ENCODE measurements at places on chromosomes 7 and 10.

GRCh38 chr10:51532044-51532443 is 167.4 kb downstream of the CSTF2T start:
- DNase-seq = no peak

- DNase-seq = no peak
These were observed 9.0 kb downstream of the PRKAG2 start for GRCh38 chr7:151867912-151868311.

DNA sequence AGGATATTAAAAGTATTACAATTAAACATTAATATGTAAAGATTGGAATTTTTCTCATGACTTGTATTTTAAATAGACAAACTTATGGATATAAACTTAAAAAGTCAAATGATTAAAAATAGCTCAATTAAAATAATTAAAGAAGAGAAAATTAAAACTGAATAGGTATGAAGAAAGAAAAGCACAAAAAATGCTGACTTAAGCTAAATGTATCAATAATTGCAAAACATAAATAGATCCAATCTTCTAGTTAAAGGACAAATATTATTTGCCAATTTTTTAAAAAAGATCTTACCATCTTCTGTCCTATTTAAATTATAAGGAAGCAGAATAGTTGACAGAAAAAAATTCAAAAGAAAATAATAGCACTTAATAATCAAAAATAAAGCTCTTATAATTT is 646.3 kb upstream of the ANKRD30A start:
- no peak for DNase-seq

- DNase-seq = peak; percentile 91
These were observed at the start of gene CHN2 for GRCh38 chr7:29194594-29195427. Gene CHN2, plus strand, starts transcription at chr7:29194775.

- peak; percentile 92 for DNase-seq
These were observed 5.9 kb downstream of the TTYH3 start for GRCh38 chr7:2637505-2638223.

- peak; percentile 23 for DNase-seq
These were observed 81.9 kb downstream of the BMPER start for GRCh38 chr7:33986951-33987947.

DNA sequence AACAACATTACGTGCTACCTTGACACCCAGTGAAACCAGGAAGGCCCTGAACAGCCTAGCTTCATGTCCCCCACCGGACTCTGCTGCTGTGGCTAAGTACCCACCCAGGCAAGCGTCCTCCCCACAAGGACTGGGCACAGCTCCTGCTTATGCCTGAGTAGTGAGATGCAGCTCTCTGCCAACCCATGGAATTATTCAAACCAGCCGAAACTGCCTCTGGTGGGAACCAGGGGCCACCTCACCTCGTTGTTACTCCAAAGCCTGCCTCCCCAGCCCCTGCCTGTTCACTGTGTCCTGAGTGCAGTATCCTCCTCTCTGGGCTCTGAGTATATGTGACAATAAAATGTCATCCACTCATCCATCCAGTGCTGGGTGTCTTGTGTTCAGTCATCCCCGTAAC is 52.4 kb downstream of the CAMK2B start:
- no peak for DNase-seq

GRCh38 chr10:3452683-3453361 is 280.2 kb upstream of the PITRM1 start:
- no peak for DNase-seq

DNA sequence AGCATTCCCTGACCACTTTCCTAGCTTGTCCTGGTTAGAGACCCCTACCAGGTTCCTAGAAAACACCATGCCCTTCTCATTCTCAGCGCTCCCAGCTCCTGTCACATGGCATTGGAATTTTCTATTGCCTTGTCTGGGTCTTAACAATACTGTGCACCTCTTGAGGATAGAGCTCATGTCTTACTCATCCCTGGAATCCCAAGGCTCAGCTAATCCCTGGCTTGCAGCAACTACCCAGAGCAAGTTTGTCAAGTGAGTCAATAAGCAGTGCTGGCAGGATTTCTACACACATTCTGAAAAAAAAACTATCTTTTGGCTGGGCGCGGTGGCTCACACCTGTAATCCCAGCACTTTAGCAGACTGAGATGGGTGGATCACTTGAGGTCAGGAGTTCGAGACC is 11.7 kb upstream of the PRDX3 start:
- DNase-seq = no peak

DNA sequence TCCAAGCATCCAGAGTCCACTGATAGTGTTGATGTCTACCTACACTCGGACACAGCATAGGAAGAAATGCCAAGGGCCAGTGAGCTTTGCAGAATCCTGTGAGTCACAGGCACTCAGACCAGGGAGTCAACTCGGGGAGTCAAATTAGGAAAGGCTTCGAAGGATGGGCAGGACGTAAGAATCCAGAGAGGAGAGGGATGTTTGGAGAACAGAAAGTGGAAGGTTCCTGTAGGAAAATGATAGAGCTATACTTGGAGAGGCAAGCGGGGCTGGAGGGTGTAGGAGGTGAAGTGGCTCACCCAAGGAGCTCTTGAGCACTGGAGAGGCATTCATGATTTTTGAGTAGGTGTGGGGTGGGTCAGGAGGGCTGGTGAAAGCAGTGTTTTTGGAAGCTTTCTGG is 3.0 kb downstream of the ZYX start:
- no peak for DNase-seq

GRCh38 chr7:136163340-136163801 is 186.2 kb upstream of the MTPN start:
- DNase-seq = no peak

DNA sequence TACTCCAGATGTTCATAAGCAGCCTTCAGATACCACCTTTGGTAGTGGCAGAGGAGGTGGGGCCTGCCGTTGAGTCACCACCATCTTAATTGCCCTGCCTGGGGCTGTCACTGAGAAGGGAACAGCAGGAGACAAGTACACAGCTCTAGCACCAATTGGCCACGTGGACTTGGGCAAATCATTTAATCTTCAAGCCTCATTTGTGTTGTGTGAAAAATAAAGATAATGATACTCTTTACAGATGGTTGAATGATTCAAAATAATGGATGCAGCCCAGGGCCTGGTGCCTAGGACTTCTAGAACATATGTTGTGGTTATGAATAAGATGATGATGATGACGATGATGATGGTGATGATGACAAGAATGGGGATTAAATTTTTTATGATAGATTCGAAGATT is 111.9 kb upstream of the ADAM12 start:
- no peak for DNase-seq

DNA sequence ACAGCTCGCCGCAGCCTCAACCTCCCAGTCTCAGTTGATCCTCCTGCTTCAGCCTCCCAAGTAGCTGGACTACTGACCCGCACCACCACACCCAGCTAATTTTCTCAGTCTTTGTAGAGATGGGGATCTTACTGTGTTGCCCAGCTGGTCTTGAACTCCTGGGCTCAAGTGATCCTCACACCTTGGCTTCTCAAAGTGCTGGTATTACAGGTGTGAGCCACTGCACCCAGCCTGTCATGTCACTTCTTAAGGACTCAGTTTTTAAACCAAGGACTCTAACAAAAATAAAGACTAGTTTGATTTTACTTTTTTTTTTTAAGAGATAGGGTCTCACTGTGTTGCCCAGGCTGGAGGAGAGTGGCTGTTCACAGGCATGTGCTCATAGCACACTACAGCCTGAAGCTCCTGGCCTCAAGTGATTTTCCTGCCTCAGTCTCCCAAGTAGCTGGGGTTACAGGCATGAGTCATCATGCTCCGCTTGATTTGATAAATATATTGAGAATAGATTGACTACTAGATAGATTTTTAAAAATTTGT is 16.5 kb upstream of the PPP3CB start:
- DNase-seq = no peak

DNA sequence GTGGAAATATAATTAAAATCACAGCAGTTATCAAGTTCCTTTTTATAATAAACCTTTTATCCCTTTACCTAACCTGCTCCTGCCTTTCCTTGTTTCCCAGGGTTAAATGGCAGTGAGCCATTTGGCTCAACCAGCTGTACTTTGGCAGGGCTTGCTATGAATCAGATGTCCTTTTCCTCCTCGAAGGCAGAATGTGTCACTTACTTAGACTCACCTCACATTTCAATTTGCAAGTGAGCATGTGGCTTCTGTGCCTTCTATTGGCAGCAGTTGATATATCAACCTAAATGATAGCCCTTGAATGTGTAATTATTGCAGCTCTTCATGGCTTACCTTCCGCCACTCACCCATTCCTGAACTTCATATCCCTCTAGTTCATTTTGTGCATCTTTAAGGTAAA is 301.7 kb downstream of the CSTF2T start:
- DNase-seq = peak; percentile 57

- no peak for DNase-seq
These were observed 99.7 kb downstream of the PLCE1 start for GRCh38 chr10:94093286-94093905.

DNA sequence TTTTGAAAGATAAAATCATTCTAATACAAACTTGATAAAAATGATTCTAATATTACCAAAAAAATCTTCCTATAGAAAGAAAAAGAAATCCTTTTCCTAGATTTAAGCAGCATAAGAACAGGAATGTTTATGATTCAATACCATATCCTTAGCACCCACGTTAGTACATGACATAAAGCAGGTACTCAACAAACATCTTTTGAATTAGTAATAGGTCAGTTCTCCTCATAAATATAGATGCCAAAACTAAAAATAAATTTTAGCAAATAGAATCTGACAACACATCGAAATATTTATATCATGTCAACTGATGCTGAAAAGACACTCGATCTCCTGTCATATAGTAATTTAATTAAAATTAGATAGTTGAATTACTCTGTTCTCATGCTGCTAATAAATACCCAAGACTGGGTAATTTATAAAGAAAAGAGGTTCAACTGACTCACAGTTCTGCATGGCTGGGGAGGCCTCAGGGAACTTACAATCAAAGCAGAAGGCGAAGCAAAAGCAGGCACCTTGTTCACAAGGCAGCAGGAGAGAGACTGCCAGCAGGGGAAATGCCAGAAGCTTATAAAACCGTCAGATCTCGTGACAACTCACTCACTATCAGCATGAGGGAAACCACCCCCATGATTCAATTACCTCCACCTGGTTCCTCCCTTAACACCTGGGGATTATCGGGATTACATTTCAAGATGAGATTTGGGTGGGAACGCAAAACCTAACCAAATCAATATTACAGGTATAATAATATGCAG is 191.8 kb downstream of the HTR7 start:
- DNase-seq = no peak

DNA sequence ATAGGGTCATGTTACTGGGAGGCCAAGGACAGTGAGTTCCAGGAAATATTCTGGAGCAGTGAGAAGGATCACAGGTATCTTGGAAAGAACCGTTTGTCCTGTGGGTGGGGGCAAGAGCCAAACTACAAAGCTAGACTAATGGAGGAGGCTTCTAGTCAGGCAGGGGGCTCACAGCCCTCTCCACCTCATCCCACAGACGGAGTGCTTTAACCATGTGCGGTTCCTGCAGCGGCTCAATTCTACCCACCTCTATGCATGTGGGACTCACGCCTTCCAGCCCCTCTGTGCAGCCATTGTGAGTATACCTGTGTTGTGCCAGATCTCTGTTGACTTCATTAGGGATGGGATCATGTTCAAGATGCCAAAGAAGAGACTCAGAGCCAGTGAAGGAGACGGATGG is 8.1 kb downstream of the SEMA4G start:
- DNase-seq = no peak

- DNase-seq = no peak
These were observed 31.9 kb downstream of the DLD start for GRCh38 chr7:107922886-107923285.

DNA sequence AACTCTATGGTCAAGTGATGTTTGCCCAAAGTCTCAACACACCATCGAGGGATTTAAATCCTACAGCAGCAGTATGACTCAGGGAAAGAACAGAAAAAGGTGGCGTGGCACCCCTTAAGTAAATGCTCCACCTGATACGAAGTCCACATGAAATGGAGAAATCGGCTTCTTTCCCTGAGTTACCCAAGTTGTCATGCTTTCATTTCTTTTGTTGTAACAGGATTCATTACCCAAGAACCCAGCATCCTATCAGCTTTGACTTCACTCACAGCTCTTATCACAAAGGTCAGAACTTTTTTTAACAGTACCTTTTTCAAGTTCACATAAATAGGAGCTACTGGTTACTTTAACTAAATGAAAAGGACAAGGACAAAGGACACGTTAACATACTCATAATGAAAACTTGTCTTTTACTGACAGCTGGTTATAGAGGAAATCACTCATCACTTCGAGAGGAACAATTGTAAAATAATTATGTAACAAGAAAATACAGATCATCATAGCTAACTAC is 219.8 kb upstream of the FRMD4A start:
- no peak for DNase-seq

DNA sequence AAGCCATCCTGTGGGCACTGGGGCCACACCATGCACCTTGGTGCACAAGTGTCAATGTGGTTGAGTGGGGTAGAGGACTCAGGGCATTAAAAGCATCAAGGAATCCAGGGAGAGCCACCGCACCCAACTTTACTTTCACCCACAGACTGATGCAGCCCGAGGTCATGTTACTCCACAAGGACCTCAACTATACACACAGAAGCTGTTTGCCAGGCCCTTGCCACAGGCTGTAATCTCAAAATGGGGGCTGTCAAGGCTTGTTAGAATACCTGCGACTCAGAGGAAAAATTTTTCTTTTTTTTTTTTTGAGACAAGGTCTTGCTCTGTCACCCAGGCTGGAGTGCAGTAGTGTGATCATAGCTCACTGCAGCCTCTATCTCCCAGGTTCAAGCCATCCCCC is 26.5 kb upstream of the KCTD7 start:
- DNase-seq = no peak

- DNase-seq = no peak
These were observed 30.6 kb downstream of the KMT2E start for GRCh38 chr7:105044449-105045070.

- no peak for DNase-seq
These were observed 12.0 kb downstream of the SFTPD start for GRCh38 chr10:79936625-79937615.

- DNase-seq = no peak
These were observed 27.7 kb downstream of the CUL1 start for GRCh38 chr7:148726385-148726784.

DNA sequence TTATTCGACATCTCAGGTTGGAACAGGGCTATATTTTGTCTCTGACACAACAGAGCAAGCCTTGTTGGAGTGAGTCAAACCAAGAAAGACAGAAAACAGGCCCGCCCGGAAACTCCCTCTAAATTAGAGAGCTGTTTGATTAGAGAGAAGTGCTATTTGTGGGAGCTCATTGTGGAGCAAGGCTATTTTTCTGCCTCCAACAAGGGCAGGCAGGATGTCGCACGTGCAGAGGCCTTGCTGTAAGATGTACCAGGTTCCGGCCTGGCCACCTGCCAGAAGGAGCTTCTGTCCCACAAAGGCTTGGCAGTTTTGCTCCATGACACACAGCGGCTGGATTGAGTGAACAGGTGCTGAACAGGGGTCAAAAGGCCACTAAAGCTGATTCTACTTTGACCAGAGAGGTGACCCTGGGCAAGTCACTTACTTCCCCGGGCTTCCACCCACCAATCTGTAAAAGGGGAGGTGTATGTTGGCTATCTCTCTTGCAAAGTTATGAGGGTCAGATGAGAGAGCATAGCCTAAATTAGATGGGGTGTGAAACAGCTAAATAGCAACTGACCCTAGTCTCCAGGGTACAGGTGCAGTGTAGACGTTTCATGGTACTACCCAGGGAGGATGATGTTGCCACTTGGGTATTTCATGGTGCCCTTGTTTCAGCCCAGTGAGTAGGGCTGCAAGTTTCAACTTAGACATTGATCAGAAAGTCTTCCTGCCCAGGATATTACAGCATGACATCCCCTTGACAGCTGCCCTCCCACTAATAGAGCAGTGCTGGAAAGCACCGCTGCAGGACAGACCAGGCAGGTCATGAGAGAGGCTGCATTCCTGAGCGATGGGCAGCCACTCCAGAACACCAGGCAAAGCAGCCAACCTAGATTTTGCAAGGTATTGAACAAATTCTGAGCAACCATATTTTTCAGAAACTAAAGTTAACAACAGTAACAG is 62.0 kb downstream of the VSTM4 start:
- DNase-seq = peak; percentile 89

Measured in lower leg skin (tissue), 4 donors.